Common myeloid progenitor, CD34-positive (primary cell): ENCODE measurements at places on chromosomes 1 and 21.
A peak's percentile ranks its signal among the peaks of the same experiment; 100 is the strongest.

DNA sequence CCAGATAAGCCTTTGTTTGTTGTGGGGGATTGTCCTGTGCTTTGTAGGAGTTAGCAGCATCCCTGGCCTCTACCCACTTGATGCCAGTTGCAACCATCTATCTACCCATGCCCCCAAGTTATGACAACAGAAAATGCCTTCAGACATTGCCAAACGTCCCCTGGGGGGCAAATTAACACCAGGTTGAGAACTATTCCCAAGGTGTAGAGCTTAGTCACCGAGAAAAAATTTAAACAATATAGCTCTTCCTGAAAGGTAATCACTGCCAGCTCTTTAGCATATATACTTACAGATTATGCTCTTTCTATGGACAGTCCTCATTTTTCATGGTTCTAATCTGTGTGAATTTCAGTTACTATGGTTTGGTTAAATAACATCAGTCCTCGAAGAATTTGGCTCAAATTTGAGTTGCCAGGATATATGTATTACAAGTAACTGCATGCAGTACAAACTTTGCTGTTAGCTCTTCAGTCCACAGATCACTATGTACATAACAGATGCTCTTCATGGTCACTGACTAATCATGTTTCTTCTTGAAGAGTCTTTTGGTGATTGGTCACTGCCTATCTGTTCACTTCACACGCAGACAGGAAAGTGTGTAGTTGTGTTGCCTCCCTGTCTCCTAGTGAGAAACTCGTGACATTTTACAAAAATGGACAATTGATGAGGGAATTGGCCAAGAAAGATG, 25.2 kb downstream of the MAPKAPK2 start:
- DNase-seq = no peak

DNA sequence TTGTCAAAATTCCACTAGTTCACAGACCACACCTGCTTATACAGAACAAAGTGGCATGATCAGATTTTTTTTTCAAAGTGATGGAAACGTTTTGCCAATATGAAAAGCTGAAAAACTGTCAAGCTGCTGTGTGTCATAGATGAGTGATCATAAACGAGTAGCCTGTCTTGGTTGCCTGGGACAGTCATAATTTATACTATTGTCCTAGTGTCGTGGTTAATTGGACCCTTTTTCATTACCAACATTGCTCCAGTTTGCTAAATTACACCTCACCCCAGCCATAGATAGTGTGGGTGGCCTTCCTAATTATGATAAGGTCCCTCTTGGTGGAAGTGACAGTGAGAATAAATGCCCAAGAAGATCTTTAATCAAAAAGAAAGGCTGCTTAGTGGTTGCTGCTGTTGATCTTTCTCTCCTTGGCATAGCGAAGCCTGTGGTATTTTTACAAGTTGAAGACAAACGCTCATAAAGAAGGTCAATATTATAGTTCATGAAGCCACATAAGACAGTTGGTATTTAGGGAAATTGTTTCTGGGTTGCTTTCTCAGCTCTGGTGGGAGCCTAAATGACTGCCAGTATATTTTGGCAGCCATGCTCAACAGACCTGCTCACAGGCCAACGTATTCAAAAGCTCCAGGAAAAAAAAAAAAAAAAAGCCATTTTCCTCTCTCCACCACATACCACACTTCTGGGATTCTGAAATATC, 478.1 kb downstream of the PLA2G4A start:
- DNase-seq = no peak

DNA sequence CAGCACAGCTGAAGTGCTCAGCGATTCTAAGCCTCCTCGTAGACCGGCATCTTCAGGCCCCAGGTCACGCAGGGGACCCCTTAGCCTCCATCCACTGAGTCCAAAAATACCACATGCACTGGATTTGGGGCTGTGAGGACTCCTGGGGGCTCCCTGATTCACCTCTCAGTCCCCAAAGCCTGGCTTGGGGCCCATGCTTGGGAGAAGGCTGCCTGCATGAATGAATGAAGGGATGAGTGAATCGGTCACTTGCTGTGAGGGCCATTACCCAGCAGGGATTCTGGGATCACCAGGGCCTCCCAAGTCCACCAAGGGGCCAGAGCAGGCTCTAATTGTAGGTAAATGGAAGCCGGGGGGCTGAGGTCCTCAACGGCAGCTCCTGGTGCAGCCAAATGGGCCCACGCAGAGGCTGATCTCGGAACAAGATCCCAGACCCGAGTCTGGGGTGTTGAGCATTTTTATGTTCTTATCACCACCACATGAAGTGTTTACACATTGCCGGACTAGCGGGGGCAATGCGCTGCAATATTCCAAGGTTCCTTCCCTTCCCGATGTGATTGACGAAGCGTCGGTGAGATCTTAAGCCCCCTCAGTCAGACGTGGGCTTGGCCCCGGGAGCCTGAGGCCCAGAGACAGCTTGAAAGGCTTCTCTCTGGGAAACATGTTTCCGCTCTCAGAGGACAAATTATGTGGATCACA, 13.6 kb upstream of the ARHGEF16 start:
- no peak for DNase-seq

DNA sequence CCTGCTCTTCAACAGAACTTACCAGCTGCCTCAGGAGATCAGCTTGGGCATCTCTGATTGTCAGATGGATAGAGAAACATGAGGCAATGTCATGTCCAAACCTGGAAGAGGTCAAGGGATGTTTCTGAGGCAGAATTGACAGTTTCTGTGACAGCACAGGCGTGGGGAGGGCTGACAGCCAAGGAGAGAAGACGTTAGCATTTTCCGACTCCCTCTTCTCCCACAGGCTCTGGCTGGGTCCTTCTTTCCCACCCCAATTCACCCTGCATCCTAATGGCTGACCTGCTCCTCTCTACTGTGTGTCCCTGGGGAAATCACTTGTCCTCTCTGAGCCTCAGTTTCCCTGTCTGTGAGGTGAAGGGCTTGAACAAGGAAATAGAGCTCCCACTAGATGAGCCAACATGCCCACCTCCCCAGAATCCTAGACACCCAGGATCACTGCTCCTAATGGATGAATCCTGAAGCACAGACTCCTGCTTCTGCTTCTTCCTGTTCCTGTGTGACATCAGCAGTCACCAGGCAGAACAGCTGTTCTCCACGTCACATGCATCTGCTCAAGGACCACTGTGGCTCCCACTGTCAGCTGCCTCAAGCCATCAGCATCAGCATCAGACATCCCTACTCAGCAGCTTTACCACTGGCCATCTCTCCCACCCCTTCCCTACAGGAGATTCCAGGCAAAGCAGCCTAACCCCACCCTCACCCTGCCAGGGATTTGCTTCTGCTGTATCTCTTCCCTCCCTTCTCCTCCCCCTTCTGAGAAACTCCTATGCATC, 408.0 kb downstream of the MATN1 start:
- DNase-seq = no peak

- DNase-seq = no peak
Measured at GRCh38 chr1:117396074-117396473, 28.8 kb downstream of the MAN1A2 start.

- DNase-seq = no peak
Measured at GRCh38 chr21:46054031-46054430, 43.9 kb upstream of the COL6A2 start.

- no peak for DNase-seq
Measured at GRCh38 chr1:7300893-7301663, 470.0 kb upstream of the VAMP3 start.

DNA sequence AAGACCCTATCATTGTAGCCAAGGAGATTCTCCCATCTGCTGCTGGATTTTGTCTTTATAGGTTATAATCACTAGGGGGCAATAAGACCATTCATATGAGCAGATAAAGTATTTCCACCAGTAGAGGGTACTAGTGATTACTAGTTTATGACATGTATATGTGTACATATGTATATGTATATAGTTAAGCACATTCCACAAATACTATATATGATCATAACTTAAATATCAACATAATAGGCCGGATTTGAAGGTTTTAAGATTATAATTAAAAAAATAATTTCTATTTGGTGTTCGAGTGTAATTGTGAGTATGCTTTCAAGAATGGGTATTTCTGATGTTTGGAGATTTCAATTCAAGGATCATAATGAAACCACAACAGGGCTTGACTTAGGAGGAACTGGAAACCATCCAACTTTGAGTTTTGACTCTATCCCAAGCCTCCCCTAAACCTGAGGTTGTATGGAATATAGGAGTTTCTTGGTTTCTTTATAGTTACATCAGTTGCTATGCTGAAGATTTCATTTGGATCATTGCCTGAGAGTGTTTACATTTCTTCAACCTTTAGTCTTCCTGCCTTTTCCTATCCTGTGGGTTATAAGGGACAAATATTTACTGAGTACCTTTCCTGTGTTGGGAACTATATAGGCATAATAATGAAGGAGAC, 16.9 kb downstream of the TCEANC2 start:
- DNase-seq = peak; percentile 77

- no peak for DNase-seq
Measured at GRCh38 chr1:168368131-168368530, 87.5 kb downstream of the TBX19 start.

- DNase-seq = peak; percentile 31
Measured at GRCh38 chr1:145962157-145963102, 1.9 kb downstream of the ANKRD34A start.

GRCh38 chr1:97041026-97041425, 319.4 kb downstream of the PTBP2 start:
- DNase-seq = no peak

GRCh38 chr21:27769763-27770162, 802.9 kb upstream of the ADAMTS5 start:
- DNase-seq = no peak

GRCh38 chr1:189103956-189104355, 1373.7 kb downstream of the BRINP3 start:
- no peak for DNase-seq

- no peak for DNase-seq
Measured at GRCh38 chr1:19448491-19449439, 36.6 kb downstream of the CAPZB start.

DNA sequence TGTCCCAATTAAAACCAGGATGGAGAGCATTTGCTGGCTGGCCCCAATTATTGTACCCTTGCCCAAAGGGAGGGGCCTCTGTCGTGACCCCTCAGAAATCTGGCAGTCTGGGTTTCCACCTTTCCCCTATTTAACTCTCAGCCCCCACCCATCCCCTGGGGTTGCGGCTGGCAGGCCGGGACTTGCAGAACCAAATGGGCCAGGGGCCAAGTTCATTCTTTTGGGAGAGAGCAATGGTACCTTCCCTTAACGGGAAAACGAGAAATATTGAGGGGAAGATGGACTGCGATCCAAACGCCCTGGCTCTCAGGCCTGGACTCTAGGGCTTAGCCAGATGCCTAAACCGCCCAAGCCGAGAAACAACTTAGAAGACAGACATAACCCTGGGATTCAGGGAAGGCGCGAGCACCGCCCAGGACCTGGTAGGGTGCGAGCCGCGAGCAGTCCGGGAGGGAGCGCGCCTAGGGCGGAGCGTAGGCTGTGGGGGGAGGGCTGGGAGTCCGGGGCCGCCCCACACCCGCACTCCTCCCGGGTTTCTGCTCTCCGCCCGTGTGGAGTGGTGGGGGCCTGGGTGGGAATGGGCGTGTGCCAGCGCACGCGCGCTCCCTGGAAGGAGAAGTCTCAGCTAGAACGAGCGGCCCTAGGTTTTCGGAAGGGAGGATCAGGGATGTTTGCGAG, at the start of gene SLC27A3:
Gene SLC27A3, plus strand, starts transcription at position 628 of the 678 bp plus-strand sequence. CDS start 91 bp downstream, outside the sequence.
- DNase-seq = no peak

- no peak for DNase-seq
Measured at GRCh38 chr1:245158913-245159312, 4.1 kb downstream of the KIF26B start.

GRCh38 chr1:18100491-18101063, 7.0 kb upstream of the IGSF21 start:
- DNase-seq = peak; percentile 66

GRCh38 chr21:40490408-40490807, 356.6 kb downstream of the DSCAM start:
- DNase-seq = no peak

- no peak for DNase-seq
Measured at GRCh38 chr1:185663332-185663731, 70.9 kb upstream of the HMCN1 start.

GRCh38 chr1:202162418-202163280, 2.2 kb upstream of the PTPN7 start:
- DNase-seq = no peak

- DNase-seq = no peak
Measured at GRCh38 chr1:116411784-116412479, 38.9 kb downstream of the ATP1A1 start.

- DNase-seq = no peak
Measured at GRCh38 chr1:224065455-224065854, 48.5 kb upstream of the FBXO28 start.

DNA sequence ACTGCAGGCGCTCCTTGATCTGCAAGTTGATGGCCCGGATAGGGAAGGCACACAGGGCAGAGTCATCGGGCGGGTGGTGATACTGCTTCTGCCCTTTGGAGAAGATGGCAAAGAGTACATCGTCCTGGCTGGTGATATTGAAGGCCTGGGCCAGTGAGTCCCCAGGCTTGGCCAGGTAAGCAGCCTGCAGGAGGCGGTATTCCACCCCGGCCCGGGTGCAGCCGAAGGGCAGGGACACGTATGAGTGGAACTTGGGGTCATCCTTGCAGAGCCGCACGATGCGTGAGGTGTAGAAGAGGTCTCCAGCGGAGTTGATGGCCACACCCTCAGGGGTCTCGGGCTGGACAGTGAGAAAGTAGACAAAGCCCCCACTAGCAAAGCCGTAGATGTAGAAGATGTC, 27.4 kb downstream of the PLXNA2 start:
- no peak for DNase-seq

GRCh38 chr1:240667351-240667750, 55.4 kb upstream of the GREM2 start:
- no peak for DNase-seq

DNA sequence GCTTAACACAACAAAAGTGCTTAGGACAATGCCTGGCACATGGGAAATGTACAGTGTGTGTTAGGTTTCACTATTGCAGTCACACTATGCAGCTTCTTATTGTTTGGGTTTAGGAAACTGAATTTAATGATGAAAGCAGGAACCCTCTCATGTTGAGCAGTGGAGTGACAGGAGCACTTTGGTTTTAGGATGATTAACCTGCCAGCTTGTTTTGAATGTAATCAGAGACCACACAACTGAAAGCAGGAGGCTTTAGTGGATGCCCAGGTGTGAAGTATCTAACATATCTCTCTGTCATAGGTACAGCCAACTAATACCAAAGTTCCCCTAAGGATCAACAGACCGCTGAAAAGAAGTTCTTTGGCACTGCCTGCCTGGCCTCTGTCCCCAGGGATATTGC, 406.9 kb upstream of the USP24 start:
- DNase-seq = no peak

GRCh38 chr1:109466452-109467300, at the start of gene SYPL2:
Gene SYPL2 (plus strand): TSS chr1:109466546. CDS start chr1:109466844, 298 bp downstream.
- peak; percentile 33 for DNase-seq
